ENCODE measurements at places on chromosomes 4 and X.

- peak; percentile 65 for DNase-seq
Observed at GRCh38 chrX:103356130-103356798, at the start of gene TCEAL9. Gene TCEAL9 (plus strand): TSS chrX:103356506. CDS start chrX:103357685, 1,179 bp downstream.

DNA sequence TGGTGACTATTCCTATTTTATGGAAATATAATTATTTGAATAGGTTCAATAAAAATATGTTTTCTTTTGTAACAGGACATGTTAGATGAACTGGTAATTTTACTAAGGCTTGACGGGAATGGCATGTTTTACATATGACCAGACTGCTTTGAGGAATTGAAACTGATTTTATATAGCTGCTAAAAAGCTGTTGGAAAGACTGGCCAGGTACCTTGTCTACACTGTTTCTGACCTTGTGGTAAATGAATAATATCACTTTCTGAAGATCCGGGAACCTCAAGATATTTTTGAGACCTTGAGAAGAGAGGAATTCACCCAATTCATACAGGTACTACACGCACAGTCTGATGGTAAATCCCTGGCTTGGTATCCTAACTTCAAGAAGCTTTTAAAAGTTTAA lies 42.1 kb upstream of the USP46 start:
- no peak for DNase-seq

- no peak for DNase-seq
Observed at GRCh38 chrX:20248592-20249192, 18.0 kb downstream of the RPS6KA3 start.

DNA sequence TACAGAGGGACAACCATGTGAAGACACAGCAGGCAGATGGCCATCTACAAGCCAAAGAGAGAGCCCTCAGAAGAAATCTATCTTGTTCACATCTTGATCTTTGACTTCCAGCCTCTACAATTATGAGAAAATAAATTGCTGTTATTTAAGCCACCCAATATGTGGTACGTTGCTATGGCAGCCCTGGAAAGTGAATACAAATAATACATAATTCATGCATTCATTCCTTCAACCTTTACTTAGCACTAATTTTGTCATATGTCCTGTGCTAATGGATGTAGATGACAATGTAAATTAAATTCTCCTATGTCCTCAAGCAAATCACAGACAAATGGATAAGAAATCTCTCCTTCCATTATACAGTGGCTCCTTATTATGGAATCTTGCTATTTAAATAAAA lies 361.6 kb downstream of the PACRGL start:
- DNase-seq = no peak

DNA sequence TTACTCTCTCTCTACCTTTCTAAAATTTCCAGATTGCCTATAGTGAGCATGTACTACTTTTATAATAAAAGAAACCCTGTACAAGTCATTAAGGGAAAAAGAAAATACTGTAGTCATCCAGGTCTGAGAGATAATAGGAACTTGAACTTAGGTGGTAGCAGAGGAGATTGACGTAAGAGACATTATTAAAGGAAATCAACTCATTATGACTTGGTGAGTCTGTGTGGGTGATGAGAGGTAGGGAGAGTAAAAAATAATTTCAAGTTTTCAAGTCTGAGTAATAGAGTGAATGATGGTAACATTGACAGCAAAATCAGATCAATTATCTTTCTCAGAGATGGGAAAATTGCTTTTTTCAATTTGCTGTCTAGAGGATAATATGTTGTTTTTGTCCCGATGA lies 44.0 kb upstream of the ZCCHC12 start:
- DNase-seq = no peak

- DNase-seq = no peak
Observed at GRCh38 chrX:135505351-135505750, 15.1 kb upstream of the INTS6L start.

GRCh38 chr4:137470806-137471205 lies 61.5 kb downstream of the PCDH18 start:
- no peak for DNase-seq

DNA sequence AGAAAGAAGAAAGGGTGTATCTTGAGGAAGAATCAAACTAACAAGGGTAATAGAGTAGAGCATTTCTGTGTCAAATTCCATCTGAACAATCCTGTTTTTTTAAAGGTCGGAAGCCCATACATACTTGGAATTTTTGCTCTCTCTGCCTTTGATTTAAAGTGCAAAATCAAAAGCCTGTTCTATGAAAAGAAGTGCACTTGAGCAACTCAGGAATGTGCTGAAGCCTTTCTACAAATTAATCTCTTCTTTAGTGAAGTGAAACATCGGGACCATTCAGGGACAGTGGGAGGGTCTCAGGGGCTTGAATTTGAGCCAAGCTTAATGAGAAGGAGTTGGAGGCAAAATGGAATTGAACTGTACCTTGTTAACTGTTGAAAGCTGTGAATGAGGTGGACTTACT lies 1008.5 kb upstream of the LCORL start:
- no peak for DNase-seq

DNA sequence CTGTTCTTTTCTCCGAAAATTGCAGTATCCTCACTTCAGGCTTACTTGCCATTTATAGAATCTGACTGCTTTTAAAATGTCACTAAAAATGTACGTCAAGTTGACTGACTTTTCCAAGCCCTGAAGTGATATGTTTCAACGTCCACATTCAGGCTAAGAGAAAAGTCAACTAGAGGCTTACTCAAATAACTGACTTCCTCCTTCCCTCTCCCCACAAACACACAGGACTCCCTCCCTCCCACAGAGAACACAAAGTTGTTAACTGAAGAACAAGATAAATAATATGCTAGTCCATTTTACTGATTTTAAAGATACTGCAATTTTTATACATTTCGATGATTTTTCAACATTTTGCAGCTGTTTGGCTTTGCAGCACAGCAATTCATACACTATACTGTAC lies 13.8 kb upstream of the CDKL2 start:
- no peak for DNase-seq

DNA sequence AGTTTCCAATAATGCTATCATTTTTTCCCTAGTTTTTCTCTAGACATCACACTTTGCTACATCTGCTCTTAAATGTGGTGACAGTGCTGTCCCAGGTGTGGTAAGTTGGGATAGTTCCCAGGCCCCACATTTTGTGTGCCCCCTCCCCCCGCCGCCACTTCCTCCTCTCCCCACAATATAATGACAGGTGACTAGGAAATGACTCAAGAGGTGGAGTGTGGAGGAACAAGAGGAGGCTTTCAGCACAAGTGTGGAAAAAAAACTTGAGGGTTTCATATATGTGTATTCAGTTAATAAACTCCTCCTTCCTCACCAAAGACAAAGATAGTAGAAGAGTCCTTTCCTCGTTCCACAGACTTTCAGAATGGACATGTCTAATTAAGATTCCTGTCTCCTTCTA lies 18.3 kb upstream of the IL21 start:
- no peak for DNase-seq

DNA sequence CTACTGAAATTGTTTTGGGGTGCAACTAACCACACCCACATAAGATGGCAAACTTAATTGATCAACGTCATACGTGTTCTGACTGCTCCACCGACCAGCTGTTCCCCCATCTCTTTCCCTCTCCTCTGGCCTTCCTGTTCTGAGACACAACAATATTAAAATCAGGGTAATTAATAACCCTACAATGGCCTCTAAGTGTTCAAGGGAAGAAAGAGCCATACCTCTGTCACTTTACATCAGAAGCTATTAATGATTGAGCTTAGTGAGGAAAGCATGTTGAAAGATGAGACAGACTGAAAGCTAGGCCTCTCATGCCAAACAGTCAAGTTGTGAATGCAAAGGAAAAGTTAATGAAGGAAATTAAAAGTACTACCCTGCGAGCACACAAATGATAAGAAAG lies 173.9 kb upstream of the FTHL17 start:
- no peak for DNase-seq

- DNase-seq = peak; percentile 66
Observed at GRCh38 chr4:52911684-52912294, 49.7 kb downstream of the RASL11B start.
